Activated naive CD8-positive, alpha-beta T cell treated with anti-CD3 and anti-CD28 coated beads for 36 hours (primary cell): ENCODE measurements at places on chromosomes 4 and X. TPM values are rescaled to one million over a fixed set of nuclear protein-coding genes. Genes with fewer than 3 reads are reported as not detected.
A peak's percentile ranks its signal among the peaks of the same experiment; 100 is the strongest.

Gene HDX
- total RNA-seq = 0.96 TPM

Gene PAGE2B
- 0.52 TPM for total RNA-seq

GRCh38 chr4:141246243-141246642 is 25.5 kb downstream of the ZNF330 start:
- no peak for DNase-seq

Gene PRRG3
- total RNA-seq = not detected

DNA sequence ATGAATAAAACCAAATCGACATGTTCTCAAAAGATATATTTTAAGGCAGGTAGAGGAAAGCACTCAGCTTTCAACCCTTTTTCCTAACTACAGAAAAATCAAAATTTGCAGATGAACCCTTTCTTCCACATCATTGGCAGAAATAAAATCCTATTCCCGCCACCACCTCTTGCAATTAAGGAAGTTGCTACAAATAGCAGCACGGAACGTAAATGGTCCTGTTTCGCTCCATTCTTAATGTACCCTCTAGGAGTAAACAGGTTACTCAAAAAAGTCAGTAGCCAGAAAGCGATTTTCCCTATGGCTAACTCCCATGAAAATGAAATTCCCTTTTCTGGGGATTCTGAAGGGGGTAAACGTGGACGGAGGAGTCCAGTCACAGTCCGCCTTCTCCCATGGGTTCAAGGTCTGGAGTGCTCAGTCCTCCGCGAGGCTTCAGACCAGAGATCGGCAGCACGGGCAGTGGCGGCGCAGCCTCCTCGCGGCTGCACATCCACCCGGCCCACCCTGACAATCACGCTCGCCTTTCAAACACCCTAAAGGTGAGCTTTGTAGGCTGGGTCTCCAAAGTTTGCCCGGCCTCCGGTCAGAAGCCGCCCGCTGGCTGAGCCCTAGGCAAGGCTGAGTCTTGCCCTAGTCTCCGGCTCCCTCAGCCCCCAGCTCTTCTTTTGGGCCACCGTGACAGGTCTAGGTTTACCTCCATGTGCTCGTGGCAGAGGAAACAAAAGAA is 1.8 kb downstream of the ATP11C start:
- DNase-seq = peak; percentile 20

DNA sequence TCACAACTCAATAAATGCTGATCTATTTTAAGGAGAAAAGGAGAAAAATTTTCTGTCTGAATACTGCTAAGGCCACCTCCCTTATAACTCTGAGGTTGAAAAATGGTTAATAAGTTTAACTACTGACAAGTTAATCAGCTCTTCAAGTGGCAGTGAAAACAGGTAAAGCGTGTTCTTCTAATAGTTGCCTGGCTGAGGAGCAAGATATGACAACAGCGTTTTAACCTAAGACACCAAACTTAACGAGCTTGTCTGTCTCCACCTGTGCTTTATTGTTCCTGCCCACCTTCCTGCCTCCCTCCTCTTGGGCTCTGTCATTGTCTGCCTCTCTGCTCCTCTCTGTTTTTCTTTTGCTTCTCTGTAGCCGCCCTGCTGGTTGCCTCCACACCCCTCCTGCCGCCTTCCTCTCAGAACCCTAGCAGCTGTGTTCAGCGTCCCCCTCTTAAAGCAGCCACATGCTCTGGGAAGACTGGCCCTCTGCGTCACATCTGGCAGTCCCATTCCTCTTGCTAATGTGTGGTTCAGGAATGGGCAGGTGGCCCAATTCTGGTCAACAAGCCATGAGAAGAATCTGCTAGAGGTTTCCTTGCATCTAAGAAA is 4.3 kb upstream of the TSPAN5 start:
- DNase-seq = peak; percentile 52

Gene CENPVL1
- not detected for total RNA-seq

Gene TLR3
- not detected for total RNA-seq

DNA sequence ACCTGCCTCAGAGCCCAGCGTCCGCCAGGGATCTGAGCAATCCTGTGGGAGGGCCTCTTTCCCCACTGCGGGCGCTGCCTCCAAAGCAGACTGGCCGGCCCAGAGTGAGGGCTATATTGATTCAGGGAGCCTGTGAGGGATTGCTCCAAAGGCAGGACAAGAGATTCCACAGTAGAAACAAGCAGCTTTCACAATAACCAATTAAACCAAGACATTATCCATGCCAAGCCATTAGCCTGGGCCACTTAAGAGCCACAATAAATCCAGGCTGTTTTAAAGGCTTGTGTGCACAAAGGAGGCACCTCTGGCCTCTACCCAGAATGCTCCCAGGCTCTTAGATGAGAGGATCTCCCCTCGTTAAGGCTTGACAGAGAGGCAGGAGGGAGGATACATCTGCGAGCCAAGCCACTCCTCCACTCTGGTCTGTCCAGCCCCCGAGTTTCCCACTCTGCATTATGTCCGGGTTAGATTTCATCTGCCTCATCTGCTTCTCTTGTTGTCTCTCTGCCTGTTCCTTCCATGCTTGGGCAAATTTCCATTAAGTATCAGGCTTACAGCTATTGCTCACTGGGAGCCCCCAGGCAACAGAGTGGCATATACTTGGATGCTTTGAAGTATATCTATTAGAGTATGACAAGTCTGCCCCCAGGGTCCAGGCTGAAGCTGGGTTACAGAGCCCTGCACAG is 357.9 kb downstream of the UNC5C start:
- DNase-seq = no peak

DNA sequence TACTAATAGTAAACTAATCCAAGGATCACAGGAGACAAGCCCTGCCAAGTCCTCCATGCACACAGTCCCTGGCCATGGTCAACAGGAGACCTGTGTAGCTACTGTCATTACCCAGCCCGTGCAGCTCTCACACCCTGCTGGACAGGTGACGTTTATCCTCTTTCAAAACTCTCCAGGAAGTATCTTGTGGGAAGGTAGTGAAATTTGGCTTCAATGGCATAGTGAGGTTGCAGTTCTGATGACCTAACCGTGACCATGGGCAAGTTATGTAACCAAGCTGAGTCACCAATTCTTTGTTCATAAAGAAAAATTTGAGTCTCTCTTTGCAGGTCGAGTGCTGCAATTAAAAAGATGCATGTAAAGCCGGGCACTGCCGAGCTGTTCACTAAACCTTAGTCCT is 11.3 kb upstream of the SLC2A9 start:
- no peak for DNase-seq

- DNase-seq = peak; percentile 86
Observed at GRCh38 chr4:13627606-13628311, at the start of gene BOD1L1. Gene BOD1L1, minus strand, starts transcription at chr4:13627725. Its CDS starts 138 bp downstream, at chr4:13627587.

Gene TMSB15B
- total RNA-seq = 8.0 TPM

Gene APBB2
- total RNA-seq = 5.5 TPM

GRCh38 chrX:18883234-18883960 is 100.5 kb downstream of the PHKA2 start:
- no peak for DNase-seq

- no peak for DNase-seq
Observed at GRCh38 chrX:22627576-22627975, 354.9 kb downstream of the CBLL2 start.

- no peak for DNase-seq
Observed at GRCh38 chr4:81634165-81634564, 162.5 kb upstream of the RASGEF1B start.

- no peak for DNase-seq
Observed at GRCh38 chrX:1902901-1903235, 288.0 kb downstream of the ASMT start.

DNA sequence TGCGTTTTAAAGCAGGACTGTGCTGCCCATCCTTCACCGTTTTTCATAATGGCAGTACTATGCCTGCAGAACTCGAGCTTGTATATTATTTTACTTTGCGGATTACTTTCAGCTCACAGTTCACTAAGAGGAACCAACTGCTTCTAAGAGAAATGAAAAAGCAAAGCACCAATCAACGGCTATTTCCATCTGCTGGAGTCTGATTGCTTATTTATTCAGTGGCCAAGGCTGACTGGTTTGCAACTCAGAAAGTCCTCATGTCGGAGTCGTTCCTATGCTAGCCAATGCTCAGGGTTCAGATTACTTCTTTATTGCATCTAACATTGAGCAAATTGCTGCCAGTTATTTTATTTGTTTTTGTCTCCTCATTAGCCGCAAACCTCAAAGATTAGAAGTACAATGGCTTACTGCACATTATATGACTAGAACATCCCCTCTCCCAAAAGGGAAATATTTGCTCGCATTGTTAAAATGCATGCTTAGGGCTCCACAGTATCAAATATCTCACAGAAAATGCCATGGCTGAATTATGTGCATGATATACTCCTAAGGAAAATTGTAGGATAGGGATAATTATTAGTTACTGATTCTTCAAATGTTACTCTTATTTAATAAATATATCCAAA is 1628.2 kb upstream of the ADGRL3 start:
- DNase-seq = no peak

DNA sequence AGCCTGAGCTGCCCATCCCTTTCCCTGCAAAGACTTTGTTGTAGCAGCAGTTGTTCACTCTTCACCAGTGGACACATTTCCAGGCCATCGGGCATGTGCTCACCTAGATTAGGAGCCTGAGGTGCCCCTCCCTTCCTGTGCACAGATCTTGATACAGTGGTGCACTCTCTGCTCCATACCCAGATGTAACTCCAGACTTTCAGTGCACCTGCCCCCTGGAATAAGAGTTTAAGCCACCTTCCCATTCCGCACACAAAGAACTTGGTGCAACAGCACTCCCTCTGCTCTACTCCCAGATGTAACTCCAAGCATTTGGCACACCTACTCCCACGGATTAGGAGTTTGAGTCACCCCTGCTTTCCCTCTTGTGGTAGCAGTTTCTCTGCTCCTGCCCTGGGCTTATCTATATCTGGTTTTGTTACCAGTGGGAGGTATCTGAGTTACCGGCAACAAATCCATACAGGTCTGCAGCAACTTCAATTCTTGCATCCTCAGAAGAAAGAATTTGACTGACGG is 36.0 kb upstream of the PLK4 start:
- DNase-seq = no peak

- DNase-seq = no peak
Observed at GRCh38 chr4:168717847-168718246, 221.0 kb downstream of the PALLD start.

Gene MAGEA2
- total RNA-seq = not detected

GRCh38 chr4:163003979-163004378 is 162.7 kb downstream of the NAF1 start:
- DNase-seq = no peak

Gene GUCY1B1
- 0.27 TPM for total RNA-seq

Gene CCNB3
- total RNA-seq = 0.46 TPM

GRCh38 chr4:173218411-173219125 is 50.0 kb downstream of the GALNT7 start:
- DNase-seq = no peak

DNA sequence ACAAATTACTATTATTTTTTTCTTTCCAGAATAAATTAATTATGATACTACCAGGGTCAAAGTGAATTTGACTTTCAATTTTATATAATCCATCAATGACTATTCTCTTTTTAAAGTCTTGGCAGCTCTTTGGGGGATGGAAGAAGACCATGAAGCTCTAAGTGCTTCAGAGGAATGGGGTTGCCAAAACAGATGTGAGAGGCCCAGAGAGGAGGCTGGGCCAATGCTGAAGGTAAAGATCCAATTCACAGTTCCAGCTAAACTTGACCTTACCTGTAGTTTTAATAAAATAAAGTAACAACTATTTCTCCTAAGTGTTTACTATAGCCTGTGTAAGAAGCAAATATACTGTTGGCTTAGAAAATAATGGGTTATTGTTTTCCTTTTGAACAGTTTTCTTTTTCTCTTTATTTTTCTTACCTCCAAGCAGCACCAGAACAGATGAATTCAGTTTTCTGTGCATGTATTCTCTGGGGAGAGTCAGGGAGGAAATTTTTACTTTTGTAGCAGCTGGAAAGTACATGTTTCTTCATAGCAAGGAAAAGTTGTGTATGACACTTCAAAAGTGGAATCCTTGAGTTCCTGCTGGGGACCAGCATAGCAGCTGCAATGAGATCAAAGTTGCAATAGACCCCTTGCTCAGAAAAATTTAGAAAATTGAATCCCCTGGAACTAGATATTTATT is 104.9 kb downstream of the CEP44 start:
- no peak for DNase-seq

GRCh38 chr4:52234561-52235440 is 183.7 kb downstream of the SPATA18 start:
- DNase-seq = no peak

DNA sequence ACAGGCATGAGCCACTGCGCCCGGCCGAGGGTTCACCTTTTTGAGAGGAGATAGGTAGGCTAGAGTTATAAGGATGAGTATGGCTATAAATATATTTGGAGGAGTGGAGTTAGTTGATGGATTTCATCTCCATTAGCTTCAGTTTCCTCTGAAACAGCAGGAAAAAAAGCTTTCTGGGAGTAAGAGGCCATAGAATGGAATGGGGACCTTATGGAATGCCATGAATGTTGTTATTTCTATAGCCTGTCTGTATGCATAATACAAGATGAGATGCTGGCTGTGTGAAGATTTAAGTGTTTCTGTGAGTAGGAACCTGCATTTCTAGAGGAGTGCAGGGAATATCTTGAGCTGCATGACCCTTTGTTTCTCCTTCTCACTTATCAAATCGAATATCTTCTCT is 114.9 kb upstream of the ARX start:
- no peak for DNase-seq

Gene ARMCX2
- total RNA-seq = 17.3 TPM

DNA sequence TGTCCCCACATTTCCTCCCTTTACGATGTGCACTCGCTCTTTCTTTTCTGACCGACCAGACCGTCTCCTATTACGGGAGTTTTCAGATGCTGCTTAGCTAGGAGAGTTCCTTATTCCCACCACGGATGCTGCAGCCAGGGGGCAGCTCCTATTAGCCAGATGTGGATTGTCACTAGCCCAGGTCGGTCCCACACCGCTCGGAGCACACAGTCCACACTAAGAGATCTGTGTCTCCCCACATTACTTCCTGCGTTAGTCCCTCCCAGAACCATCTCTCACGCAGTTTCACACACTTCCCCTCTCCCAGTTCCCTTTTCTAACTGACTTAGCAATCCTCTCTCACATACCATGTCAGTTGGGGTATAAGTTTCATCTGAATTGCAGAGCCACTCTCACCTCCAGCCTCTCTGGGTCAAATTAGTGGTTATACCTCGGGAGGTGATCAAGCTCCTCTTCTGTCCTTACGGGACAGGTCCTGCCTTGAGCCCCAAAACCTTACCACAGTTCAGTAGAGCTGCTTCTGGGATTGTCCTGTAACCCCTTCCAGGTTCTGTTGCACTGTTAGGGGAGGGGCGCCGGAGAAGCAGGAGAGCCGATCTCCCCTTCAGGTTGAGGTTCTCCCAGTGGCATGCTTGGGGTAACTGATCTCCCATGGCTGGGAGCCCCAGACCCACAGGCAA is 28.2 kb downstream of the SULT1E1 start:
- DNase-seq = no peak

GRCh38 chr4:63618883-63619718 is 790.1 kb downstream of the TECRL start:
- DNase-seq = no peak

- DNase-seq = no peak
Observed at GRCh38 chrX:41442824-41443550, 4.2 kb upstream of the NYX start.

DNA sequence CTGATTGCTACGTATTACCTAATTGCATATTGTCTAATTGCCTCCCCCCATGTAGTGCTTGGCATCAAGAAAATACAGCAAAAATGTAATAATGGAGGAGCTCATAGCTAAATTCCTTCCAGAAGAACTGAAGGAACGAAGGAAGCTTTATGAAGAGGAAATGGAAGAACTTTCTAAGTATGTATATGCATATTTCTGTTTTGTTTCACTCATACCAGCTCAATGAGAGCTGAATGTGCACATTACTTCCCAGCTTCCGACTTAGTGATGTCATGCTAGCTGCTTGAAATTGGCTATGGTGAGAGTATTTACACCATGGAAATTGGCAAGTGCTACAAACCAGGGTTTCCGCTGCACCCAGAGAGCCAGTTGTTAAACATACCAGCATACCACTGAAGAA is 34.7 kb downstream of the LONRF3 start:
- no peak for DNase-seq
